ENCODE measurements at places on chromosomes 12 and 14.
A peak's percentile ranks its signal among the peaks of the same experiment; 100 is the strongest.

DNA sequence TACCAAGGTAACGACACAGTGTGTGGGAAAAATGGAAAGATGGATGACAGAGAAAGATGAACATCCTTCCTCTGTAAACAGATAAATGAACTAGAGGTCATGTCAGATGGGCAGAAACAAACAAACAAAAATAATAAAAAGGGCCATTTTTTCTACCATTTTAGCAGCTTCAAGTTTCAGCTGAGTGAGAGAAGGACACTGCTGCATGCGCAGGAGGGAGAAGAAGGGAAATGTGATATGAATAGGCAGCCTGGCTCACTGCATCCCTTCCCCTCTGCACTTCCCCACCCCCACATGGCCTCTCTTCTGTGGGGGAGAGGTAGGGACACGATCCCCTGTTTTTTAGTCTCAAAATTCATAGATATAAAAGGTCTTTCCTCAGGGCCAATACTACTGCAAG lies 492.0 kb downstream of the NELL2 start:
- DNase-seq, result no peak

DNA sequence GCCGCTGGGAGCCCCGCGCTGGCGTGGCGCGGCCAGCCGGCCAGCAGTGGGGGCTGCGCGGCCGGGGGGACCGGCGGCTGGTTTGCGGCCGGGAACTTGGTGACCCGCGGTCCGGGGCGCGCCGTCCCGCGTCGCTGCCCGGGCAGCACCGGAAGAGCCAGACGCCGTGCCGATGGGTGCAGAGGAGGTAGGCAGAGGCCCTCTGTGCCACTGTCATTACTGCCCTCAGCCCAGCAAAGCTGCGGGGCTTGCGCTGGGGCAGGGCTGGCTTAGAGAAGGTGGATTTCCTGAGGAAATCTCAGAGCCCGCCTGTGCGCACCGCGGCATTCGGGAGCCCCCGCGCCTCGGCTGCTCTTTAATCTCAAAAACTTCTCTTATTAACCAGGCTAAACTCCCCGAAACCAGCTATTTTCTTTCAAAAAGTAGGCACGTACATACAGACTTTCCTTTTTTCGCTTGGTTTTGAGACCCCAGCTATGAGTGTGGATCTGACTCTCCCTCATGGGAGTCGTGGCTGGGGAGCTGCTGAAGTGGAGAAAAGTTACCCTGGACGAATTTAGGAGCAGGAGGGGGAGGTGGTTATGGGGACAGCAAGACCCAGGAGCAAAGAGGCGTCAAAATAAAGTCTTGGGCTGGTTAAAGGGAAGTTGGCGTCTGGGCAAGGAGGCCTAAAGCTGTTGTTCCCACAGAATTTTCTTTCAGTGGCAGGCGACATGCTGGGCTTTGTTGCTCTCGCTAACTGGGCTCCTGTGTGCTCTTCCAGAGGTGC lies 802 bp downstream of the SUSD6 start:
- DNase-seq, result peak; percentile 43

DNA sequence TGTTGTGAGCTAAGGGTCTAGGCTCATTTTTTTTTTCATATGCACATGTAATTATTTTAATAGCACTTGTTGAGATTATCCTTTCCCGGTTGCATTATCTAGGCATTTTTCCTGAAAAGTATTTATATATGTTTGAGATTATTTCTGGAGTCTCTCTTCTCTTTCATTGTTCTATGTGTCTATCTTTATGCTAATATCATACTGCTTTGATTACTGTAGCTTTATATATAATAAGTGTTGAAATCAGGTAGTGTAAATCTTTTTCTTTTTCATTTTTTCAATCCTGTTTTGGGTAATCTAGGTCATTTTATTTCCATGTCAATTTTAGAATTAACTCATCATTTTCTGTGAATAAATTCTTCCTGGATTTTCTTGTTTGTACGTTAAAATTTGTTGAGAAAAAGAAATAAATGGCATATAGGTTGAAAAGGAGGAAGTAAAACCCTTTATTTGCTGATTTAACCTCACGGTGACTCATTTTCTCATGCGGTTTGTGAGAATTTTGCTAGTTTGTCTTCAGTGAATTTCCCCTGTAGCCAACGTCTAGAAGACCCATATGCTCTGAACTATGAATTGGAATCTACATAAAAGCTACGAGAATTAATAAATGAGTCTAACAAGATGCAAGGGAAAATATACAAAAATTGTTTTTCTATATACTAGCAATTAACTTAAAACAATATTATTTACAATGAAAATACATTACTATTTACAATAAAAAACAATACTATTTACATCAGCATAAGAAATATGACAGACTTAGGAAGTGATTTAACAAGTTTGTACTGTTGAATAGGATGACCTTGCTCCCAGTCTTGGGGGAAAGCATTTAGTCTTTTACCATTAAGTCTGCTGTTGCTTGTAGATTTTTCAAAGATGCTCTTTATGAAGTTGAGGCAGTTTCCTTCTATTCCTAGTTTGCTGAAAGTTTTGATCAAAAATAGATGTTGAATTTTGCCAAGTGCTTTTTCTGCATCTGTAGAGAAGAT lies 105.0 kb downstream of the SNAPC1 start:
- DNase-seq, result no peak

- DNase-seq, result peak; percentile 51
Measured at GRCh38 chr12:19382111-19382526, 57.2 kb upstream of the AEBP2 start.

DNA sequence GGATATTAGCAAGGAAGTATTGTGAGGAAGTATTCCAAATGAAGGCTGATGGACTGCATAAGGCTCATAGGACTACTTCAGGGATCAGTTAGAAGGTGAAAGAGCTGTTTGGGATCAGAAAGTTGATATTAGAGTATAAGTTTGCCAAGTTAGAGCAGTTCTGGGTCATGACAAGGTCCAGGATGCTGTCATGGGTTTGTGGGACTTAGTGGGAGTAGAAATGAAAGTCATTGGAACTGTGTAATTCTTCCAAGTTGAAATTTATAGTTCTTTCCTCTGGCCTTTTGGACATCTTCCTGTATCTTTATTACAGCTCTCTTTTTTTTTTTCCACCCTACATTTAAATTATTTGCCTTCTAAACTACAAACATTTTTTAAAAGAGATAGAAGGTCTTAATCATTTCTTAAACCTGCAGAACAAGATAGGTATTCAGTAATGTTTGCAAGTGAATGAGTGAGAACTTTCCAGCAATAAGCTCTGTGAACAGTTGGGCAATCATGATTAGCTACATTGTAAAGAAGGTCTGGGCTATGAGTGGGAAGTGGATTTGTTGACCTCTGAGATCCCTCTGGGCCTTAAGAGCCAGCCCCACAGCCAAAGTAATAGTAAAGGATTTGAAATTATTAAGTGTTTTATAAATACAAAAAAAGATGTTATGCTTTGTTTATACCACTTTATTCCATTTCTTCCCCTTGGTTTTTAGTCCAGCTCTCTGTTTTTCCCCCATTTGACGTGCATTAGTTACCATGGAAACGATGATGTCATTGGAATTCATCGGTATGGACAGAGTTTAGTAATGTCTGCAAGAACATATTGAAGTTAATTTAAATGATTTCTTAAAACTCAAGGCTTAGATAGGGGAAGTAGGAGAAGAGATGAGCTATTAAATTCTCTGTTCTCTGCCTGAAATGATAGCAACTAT lies 247.9 kb upstream of the ARHGAP5 start:
- peak; percentile 1 for DNase-seq

- no peak for DNase-seq
Measured at GRCh38 chr12:65023485-65023884, 97.6 kb downstream of the WIF1 start.

DNA sequence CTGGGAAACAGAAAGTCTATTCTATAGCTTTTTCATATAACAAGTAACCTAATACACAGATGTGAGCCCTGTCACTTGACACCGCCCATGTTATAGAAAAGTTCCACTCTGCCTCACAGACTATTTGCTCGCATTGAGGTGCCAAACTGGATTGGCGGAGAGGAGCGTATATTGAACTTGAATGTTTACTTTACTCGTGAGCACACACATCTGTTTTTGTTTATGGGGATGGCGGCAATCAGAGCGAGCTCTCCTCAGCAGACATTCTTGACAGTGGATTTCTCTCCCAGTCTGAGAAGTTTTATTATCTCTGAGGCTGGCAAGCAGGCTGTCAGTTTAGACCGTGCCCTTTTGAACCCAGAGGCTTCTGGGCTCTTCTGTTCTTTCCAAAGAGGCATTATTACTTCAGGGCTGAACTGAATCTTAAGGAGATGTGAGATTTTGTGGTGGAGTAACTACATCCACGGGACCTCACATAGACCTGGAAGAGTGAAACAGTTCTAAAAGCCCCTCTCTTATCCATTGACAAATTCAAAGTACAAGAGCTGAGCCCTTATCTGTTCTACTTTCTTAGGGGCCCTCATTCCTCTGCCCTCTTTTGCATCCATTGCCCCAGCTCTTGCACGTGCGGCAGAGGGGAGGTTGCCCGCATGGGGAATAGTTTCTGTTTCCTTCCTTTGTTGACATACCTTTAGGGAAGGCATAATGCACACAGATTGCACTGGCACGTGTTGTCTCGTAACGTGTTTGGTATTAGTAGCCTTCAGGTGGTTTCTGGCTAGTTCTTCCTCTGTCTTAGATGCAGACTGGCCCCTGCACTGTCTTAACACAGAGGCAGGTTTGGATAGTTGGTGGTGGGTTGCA lies 68.2 kb downstream of the DRAM1 start:
- no peak for DNase-seq

Measured in ELF-1 (cell line).